Testis (tissue), 5 donors: ENCODE measurements at places on chromosomes 6 and 20.

DNA sequence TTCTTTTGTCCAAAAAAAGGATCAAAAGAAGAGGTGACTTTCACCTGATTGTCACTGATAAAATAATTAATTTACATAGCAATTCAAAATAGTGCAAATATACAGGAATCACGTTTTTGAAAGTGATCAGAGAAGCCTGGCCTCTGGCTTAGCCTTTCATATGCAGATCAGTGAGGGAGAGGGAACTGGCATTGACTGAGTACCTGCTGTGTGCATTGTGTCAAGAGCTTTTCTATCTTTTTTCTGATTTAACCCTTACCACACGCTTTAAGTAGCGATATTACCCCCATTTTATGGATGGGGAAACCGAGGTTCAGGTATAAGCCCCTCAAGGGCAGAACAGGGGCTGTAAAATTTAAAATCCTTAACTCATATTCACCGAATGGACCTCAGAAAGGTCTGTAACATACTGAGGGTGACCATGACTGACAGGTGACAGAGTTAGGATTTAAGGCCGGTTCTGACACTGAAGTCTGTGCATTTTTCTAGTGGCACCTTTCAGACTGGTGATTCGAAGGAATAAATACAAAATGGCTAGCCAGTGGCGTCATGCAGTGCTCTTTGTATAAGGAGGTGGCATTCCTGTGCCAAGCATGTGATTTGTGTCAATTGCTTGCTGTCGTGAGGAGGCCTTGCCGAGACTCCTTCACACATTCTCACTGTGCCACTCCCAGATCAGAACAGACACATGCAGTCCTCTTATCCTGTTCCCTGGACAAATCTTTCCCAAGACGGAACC lies 310.2 kb downstream of the TSHZ2 start:
- DNase-seq, result no peak

- no peak for DNase-seq
These were observed 27.9 kb downstream of the RIN2 start for GRCh38 chr20:19785983-19786285.

- DNase-seq, result no peak
These were observed 669 bp upstream of the PEX6 start for GRCh38 chr6:42979523-42980177.

DNA sequence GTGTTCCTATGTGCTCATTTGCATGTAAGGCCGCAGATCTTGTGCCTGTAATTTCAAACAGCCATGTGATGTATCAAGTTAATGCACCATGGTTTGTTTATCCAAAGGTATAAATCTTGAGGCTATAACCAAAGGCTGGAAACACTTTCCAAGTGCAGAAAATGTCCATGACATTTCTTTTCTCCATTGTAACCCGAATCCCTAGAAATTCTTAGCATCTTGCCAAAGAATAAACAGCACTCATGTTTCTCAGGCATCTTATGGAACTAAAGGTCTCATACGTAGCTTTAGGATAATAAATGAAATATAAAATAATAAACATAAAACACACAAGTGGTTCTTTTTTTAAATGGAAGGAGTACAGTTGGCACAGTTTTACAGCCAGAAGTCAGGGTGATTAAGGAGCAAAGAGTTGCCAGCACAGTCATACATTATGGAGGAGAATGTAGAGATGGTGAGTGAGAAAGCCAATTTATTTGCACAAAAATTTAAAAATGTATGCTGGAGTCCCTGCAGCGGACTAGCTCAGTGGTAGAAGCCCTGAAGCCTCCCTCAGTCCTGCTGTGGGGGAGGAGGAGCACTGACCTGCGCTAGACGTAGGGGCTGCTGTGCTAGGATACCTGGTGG lies 18.0 kb downstream of the CDH26 start:
- DNase-seq, result no peak

DNA sequence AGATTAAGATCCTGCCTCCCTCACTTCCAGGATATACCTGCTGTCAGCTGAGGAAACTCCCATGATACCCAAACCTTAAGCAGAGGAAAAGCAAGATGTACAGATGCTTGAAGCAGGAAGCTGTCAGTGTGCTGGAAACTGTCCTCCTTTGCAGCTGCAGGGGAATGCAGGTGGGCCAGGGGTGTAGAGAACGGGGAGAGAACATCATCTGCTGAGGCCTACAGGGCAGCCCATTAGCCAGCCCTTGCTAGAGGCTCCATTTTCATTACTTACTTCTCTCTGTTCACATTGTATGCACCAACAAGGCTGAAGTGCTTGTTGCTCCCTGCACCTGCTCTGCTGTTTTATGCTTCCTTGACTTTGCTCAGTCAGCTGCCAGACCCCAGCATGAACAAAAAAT lies 119.1 kb downstream of the PRND start:
- no peak for DNase-seq

GRCh38 chr6:104896914-104897313 lies 37.2 kb upstream of the HACE1 start:
- no peak for DNase-seq

DNA sequence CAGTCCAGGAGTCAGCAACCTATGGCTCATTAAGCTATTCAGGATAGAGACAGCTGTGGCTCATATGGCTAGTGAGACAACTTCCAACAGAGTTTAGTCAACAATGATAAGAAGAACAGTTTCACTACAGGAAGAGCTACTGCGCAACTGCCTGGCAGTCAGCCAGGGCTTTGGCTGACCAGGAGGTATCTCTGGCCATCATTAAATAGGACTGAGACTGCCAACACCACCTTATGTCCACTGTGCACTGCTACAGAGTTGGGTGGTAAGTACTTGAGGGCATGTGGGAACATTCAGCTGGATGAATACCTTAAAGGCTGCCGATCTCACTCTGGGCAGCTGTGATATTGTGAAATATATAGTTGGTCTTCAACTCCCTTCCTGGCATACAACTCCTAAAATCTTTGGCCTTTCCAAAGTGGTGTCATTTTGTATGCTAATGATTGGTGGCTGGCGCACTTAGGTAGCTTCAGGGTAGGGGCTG lies 52.2 kb upstream of the FAM83C start:
- DNase-seq, result no peak

- peak; percentile 85 for DNase-seq
These were observed 4.5 kb upstream of the ENTPD6 start for GRCh38 chr20:25191051-25191450.
